ENCODE measurements at places on chromosomes 6 and 20.

- no peak for DNase-seq
Observed at GRCh38 chr6:29986179-29986781, 43.9 kb downstream of the HLA-A start.

DNA sequence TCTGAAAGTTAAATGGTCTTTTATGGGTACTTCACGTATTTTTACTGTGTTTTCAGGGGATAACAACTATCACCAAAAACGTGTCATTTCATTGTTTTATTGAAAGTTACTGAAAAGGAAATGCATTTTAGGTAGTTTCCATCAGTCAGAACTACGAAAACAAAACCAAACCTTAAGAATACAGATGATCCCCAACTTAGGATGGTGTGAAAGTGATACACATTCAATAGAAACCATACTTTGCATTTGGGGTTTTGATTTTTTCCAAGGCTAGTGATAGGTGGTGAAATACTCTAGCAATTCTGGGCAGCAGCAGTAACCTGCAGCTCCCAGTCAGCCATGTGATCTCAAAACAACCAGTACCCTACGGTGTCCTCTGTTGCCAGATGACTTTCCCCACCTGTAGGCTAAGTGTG is 25.9 kb upstream of the EFHC1 start:
- no peak for DNase-seq

DNA sequence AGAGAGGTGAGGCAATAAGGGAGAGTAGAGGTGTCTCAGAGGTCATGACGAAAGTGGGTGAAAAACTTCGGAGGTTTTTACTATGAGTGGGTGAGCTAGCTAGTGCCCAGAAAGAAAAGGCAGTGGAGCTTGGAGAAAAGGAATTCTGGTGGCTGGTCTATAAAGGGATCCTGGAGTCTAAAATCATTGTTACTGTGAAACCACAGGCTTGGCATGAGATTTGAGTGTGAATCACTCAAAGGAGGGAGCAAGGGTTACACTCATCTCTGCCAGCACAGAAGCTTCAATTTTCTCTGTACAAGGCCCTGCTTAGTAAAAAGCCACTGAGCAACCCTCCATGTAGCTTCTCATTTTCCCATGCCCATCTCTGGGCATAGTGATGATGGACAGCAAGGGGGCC is 47.5 kb downstream of the CD83 start:
- DNase-seq: peak; percentile 78

DNA sequence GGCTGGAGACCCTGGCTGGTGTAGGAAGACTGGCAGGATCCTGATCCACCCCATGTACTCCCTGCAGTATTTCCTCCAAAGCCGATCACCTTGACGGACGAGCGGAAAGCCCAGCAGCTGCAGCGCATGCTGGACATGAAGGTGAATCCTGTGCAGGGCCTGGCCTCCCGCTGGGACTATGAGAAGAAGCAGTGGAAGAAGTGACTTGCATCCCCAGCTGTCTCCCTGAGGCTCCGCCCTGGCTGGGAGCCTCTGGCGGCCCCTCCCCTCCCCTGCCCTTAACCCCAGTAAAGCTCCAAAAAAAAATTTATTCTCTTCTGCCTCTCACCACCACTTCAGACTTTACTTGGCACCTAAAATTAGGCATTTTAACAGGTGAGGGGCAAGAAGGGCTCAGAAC is 7.0 kb downstream of the COX4I2 start:
- DNase-seq: no peak

DNA sequence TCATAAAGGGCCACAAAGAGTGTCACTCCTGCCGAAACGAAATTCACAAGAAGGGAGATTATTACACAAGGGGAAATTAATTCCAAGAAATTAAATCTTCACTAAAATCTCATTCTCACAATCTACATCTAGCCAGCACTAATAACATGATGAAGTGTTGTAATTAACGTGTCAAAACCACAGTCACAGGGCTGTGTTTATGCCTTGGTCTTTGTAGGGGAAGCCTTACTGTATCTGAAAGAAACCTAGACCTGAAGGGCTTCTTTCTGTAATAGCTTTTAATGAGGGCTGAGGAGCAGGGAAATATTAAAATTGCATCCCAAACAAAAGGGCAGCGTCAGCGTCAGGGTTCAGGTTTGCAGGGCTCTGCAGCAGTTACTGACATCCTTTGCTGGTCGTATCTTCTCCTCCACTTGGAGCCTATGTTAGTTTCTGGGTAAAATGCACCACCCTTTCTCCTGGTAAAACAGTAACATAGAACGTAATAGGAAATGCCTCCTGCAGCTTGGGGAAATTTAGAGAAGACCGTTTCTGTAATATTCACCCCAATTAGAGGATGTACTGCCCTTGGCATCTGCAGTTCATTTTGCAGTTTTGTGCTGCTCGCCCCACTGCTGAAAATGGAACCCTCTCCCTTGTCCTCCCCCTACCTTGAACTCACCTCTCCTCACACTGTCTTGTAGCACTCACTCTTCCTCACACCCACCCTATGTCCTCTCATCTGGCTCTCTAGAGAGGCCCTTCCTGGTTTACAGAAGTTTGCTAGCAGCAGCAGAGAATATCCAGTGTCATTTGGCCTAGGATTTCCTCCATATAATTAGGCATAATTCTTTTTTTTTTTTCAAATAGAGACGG is 109.0 kb upstream of the TRAF3IP2 start:
- DNase-seq: no peak

GRCh38 chr20:36490191-36490590 is 51.1 kb upstream of the MYL9 start:
- DNase-seq: peak; percentile 39

DNA sequence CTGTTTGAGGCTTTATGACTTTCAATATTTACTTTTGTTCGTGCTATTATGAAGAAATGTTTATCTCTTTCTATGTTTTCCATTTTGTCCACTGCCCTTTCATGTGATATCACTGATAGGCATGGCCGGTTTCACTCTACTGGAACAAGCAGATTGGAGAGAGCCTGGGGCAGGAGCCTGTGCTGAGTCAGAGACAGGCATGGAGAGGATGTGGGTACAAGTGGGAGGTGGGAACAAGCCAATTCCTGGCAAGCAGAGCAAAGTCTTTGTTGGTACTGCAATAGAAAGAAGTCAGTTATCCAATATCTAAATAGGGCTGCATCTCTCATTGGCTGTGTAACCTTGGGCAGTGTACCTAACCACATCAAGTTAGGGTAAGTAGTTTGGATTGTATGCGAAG is 545.6 kb upstream of the MAP3K7 start:
- no peak for DNase-seq

DNA sequence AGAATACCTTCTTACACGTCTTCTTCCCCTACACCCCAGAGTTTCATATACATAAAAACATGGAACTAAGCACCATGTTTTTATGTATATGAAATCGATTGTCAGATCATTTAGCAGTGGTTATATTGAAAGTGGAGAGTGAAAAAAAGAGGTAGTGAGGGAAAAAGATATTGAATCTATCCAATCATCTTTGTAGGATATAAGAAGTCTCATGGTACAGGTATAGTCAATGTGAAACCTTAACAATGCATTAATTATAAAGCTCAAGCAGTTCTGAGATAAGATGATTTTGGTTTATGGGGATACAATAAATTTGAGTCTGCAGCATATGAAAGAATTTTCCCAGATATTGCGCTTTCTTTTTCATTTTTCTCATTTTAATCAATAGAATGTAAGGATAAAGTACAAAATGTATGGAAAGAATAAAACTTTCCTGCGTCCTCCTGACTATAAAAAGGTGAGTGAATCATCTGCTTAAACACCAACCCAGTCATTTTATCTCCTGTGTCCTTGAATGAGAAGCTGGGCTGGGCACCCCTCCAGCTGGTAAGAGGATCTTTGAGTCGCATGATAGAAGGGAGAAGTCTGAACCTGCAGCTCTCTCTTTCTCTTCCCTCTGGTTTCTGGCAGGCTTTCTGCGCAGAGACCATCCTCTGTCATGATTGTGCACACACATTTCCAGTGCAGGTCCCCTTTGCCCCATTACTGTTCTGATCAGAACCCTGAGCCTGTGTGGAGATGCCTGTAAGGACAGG is 28.1 kb upstream of the AKIRIN2 start:
- no peak for DNase-seq

- no peak for DNase-seq
Observed at GRCh38 chr6:93213028-93213427, 206.3 kb downstream of the EPHA7 start.

DNA sequence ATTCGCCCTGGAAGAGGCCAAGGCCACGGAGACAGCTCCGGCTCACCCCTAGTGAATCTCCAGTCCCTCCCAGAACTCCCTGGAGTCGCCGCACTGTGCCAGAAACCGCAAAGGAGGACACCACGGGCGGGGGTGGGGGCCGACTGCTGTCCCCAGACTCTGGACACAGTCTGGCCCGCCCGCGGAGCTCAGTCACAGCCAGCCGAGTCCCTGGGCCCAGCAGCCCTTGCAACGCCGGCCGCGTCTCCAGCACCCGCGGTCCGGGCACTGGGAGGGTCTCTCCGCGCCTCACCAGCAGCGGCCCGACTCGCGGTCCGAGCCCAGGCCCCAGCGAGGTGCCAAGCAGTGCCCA is 518 bp downstream of the PEX6 start:
- DNase-seq: no peak

GRCh38 chr6:49325891-49326290 is 137.2 kb downstream of the MMUT start:
- peak; percentile 26 for DNase-seq

GRCh38 chr6:21781128-21781527 is 187.6 kb downstream of the SOX4 start:
- no peak for DNase-seq

- DNase-seq: peak; percentile 34
Observed at GRCh38 chr20:3744806-3745685, 12.6 kb downstream of the HSPA12B start.

- no peak for DNase-seq
Observed at GRCh38 chr6:19107468-19107867, 720.3 kb downstream of the RNF144B start.

DNA sequence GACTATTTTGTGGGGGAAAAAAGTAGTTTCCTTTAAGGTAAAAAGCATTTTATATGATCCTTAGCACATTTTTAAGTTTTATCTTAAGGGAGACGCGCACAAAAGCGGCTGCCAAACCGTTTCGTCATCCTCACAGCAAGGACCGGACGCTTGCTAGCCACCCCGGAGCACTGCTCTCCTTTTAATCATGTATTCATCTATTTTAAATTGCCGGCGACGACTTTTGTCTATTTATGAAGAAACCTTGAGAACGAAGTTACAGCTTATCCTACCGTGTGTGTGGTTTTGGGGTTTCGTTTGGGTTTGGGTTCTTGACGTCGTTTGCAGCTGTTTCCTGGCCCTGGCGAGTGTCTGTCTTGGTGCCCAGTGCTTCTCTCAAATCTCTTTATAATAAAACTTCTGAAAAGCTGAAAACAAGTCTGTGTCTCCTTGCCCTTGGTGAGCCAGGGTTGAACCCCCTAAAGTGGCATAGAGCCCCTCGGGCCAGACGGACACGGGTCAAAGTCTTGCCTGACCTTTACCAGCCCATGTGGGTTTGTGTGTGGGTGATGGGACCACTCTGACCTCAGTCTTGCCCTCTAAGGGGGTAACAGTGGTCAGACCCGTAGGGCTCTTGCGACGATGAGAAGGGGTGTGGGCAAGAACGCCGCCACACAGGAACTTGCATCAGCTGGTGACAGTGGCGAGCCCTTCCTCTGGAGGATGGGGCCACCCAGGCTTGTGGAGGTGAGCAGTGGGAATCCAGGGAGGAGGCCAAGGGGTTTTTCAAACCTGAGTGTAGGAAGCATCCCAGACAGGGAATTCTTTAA is 117.6 kb downstream of the JPH2 start:
- DNase-seq: no peak

GRCh38 chr6:43180985-43181384 is 1.0 kb upstream of the CUL9 start:
- DNase-seq: peak; percentile 43

All from fibroblast of skin of right biceps (primary cell).